SK-N-SH (cell line): ENCODE measurements at places on chromosomes 11 and 22.

DNA sequence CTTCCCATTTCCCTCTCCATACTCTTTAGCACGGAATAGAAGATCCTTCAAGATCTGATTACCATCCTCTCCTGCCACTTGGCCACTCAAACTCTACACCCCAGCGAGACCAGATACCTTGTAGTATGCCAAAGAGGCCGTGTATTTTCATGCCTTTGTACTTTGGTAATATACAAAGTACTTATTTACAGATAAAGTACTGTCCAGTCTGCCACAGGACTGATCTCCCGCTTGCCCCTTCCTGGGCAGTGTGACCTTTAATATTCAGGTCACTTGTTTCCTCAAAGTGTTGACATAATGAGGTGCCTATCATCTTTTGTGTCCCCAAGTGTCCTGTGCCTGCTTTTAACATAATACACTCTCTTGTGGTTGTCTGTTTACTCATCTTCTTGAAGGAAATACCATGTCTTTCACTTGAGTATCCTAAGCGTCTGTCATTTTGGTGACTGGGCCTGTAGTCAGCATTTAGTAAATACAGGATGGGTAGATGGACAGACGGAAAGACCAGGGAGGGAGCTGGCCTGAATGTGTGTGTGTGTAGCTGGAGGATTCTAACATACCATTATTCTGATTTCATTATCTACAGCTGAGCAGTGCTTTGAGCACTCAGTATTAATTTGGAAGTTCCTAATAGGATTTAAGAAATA is 137.4 kb downstream of the NAV2 start:
- no peak for DNase-seq

DNA sequence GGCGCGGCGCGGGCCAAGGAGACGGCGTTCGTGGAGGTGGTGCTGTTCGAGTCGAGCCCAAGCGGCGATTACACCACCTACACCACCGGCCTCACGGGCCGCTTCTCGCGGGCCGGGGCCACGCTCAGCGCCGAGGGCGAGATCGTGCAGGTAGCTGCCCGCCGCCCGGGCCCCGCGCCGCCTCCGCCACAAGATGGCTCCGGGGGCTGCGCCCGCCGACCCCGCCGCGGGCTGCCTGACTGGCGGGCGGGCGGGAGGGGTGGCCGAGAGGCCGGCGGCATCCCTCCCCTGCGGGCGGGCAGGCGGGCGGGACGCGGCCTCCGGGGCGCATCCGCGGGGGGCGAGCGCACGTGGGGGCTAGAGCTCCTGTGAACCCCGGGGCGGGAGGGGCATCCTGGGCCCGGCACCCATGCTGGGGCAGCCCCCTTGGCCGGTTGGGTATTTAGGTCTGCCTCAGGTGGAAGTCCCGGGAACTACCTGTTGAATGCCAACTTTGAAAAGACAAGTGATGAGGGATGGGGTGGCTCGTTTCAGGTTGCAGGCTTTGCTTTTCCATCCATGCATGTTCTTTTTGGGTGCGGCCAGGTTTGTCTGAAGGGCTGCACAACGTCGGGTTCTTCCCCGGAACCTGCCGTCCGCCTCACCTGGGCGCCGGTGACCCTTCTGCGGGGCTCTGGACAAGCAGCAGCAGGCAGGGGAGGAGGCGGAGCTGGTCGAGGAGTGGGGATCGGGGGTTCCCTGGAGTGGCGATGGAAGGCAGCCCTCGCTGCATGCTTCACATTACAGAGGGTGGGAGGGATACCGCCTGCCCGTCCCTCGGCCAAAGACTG is 760 bp downstream of the ZNRF3 start:
- peak; percentile 74 for DNase-seq

GRCh38 chr11:102459393-102459792 is 6.8 kb upstream of the TMEM123 start:
- DNase-seq, result no peak

DNA sequence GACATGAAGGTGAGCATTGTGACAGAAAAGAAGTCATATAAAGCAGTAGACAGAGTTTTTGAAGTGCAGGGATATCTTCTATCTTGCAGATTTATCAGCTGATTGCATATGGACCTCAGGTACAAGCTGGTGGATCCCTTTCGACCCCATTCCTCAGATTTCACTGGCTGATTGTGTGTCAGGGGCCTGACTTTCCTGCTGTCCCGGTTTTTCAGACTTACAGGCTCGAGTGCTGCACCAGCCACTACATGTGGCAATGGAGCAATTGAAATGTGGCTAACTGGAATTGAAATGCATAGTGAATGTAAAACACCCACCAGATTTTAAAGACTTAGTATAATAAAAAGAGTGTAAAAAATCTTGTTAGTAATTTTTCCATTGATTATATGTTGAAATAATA is 50.3 kb downstream of the CLMP start:
- DNase-seq, result no peak

DNA sequence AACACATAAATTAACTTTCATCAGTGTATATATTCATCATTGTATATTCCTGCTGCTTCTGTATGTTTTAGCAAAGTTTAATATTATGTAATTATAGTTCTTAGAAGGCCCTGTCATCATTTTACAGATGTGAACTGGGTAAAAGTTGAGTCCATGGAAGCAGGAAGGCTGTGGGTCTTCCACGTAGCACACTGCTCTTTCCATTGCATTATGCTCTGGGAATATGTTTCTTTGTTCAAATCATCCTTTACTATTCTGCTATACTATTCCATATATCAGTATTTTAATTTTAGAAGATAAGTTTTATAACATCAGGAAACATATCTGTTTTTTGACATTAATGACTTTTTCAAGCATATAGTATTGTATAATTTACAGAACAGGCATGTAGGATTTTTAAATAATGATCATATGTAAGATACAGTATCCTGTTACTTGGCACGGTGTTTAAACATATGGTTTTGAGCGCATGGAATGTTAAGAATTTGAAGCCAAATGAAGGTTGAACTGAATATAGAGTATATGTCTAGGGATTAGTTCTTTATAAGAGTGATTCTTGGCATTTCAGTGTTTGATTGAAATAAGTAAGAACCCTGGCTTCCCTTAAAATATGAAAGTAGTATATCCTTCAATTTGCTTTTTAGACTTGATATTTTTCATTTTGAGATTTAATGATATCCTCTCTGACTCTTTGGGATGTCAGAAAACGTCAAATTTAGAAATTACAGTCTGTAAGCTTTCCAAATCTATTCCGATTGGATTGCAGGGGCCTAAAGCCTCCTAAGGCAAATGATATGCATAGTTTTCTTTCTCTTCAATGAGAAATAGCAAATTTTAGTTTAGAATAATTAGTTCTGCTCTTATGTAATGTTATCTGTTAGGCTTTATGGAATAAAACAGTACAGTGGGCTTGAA is 8.6 kb downstream of the CCDC81 start:
- no peak for DNase-seq

GRCh38 chr11:45900916-45901617 is 6.0 kb downstream of the FREY1 start:
- DNase-seq, result peak; percentile 42

- no peak for DNase-seq
These were observed 82.5 kb downstream of the SBF2 start for GRCh38 chr11:10211470-10211869.

DNA sequence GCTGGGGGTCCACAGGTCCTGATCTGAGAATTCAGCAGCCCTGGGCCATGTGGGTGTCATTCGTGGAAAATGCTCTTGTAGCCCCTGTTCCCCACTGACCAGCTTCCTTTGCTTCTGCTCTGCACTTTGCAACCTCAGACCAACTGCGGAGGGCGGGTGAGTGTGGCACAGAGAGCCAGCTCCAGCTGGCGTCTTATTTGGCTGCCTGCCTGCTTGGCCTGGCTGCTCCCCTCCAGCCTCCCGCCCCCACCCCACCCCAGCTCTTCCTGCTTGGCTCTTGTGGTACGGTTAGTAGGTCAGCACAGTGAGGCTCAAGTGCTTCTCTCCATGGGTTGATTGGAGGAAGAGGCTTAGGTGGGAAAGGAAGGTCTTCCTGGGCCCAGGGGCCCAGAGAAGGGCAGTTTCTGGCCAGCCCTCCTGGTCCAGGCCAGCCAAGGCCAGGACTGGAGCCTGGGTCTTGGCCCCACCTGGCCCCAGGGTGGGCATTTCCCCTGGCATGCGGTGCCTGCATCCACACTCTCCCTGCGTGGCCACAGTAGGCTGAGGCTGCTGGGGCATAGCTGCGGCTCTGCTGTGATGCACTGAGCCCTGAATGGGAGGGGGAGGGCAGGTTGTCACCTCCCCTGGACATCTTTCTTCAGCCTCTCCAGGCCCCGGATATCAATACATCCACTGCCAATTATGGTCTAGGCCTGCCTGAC is 26.5 kb downstream of the MYO7A start:
- no peak for DNase-seq

GRCh38 chr22:40726514-40726913 is 47.2 kb downstream of the MCHR1 start:
- DNase-seq, result no peak

- DNase-seq, result no peak
These were observed 43.5 kb upstream of the CCDC179 start for GRCh38 chr11:22903782-22904181.

GRCh38 chr11:36672815-36673450 is 74.9 kb upstream of the RAG2 start:
- peak; percentile 33 for DNase-seq

GRCh38 chr11:64660706-64661105 is 62.3 kb downstream of the NRXN2 start:
- no peak for DNase-seq

GRCh38 chr22:50326225-50326955 is 422 bp downstream of the DENND6B start:
- peak; percentile 55 for DNase-seq

DNA sequence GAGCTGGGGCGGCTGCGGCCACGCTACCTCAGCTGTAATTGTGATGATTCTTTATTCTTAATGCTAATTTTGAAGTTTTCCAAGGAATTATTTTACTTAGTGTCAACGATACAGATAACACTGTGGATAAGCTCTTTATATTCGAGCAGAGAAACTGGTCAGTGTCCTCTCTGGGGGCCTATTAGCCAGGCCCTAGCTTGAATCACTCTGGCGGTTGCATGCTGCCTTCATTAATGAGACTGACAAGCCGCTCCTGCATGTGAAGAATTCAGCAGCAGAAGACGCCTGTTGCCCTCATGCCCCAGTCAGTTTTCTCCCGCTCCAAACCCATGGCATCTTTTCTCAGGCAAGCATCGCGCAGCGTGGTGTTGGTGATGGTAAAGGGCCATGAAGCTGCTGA is 851.7 kb downstream of the OPCML start:
- DNase-seq, result no peak

GRCh38 chr11:117583063-117583801 is 213.8 kb downstream of the DSCAML1 start:
- peak; percentile 49 for DNase-seq

DNA sequence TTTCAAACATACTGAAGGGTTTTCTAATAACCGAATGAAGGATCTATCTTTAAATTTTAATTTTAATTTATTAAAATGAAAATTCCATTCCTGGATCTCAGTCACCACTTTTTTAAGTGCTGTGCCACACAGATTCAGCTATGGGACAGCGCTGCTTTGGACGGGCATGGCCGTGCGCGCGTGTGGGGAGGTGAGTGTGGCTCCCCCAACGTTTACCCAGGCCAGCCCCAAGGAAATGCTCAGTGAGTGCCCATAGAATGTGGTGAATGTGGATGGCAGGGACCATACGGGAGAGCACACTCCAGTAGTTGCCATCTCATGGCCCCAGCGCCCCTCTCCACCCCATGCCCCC is 88.0 kb upstream of the KCNQ1OT1 start:
- no peak for DNase-seq

GRCh38 chr11:103993507-103993906 is 42.9 kb upstream of the DDI1 start:
- DNase-seq, result no peak

DNA sequence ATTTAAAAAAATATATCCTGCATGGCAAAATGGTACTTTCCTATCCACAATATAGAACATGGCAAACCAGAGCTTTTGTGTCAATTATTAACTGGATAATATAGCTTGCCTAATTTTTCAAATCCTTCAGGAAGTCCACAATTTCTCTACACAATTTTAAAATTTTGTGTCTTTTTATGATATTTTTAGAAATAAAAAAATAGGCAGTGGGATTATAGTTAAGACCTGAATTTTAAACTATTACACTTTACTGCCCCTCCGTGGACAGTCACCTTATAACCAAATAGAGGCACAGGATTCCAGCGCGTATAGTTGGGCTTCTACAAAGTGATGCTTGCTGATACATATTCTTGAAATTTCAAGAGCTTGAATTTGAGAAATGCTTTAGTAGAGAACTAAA is 2.1 kb upstream of the DMC1 start:
- DNase-seq, result peak; percentile 30

DNA sequence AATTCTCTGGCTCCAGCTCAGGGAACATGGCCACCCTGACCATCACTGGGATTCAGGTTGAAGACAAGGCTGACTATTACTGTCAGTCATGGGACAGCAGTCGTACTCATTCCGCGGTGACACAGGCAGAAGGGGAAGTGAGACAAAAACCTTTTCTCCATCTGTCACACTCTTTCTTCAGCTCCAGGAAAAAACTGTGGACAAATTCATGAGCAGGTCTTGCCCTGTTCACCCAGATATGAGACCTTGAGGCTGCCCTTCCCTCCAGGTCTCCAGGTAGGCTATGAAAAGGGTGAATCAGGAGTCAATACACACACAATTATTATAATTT is 39.4 kb upstream of the GGTLC2 start:
- no peak for DNase-seq

DNA sequence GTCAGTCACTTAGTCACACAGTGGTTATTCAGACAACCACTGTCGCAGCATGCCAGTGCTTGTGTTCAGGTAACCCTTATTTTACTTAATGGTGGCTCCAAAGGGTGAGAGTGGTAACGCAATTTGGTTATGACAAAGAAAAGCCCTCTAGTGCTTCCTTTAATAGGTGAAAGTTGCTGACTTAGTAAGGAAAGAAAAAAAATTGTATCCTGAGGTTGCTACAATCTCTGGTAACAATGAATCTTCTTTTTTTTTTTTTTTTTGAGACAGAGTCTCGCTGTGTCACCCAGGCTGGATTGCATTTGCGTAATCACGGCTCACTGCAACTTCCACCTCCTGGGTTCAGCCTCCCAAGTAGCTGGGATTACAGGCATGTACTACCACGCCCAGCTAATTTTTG is 64.5 kb downstream of the C11orf91 start:
- no peak for DNase-seq

GRCh38 chr11:126638648-126639047 is 283.2 kb downstream of the ST3GAL4 start:
- peak; percentile 27 for DNase-seq

DNA sequence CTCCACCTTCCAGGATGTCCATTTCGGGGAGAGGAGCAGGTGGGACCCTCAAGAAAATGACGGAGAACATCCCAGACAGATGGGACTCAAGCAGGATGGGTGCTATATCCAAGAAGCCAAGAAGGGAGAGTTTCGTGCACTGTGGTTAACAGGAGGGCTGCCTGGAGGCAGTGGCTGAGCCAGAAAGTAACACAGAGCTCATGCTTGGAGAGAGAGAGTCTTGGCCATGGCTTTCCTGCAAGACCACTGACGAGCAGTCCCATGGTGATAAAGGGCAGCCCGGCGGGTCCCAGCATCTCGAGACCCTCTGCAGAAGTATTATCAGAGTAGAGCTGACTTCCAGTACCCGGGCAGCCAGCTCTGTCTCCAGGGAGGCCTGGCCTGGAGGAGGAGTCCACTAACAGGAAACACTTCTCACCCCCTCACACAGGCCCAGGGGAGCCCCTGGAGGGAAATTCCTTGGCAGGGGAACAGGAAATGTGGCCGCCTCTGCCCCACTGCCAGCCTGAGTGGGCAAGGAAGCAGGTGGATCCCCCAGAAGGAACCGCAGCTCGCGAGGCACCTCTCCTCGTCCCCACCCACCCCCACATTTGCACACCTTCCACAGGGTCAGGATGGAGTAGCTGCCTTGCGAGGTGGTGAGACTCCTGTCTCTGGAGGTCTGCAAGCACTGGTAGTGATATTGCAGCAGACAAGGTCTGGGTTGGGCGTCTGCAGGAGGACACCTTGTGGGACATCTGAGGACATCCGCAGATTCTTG is 32.2 kb downstream of the CYTH4 start:
- no peak for DNase-seq
